ENCODE measurements at places on chromosomes 1 and 21. TPM values are rescaled to one million over a fixed set of nuclear protein-coding genes. Genes with fewer than 3 reads are reported as not detected.

- H3K27me3 ChIP-seq, result no peaks in the 10 kb centered on the region
- H3K4me3 ChIP-seq, result no peak overlapping the region
- H3K36me3 ChIP-seq, result no peaks in the 10 kb centered on the region
- H3K4me1 ChIP-seq, result no peaks in the 10 kb centered on the region
- no peak overlapping the region for H3K27ac ChIP-seq
- DNase-seq, result no peak
These were observed 22.3 kb upstream of the RGS2 start for GRCh38 chr1:192786576-192786975.

GRCh38 chr1:151368393-151369301 lies 3.9 kb downstream of the SELENBP1 start:
- DNase-seq, result no peak
- no peaks in the 10 kb centered on the region for H3K27me3 ChIP-seq
- peaks cover 58% of the 10 kb centered on the region for H3K4me1 ChIP-seq
- peak overlapping the region; percentile 43 for H3K27ac ChIP-seq
- no peak overlapping the region for H3K4me3 ChIP-seq

The KPRP gene
- not detected for total RNA-seq

DNA sequence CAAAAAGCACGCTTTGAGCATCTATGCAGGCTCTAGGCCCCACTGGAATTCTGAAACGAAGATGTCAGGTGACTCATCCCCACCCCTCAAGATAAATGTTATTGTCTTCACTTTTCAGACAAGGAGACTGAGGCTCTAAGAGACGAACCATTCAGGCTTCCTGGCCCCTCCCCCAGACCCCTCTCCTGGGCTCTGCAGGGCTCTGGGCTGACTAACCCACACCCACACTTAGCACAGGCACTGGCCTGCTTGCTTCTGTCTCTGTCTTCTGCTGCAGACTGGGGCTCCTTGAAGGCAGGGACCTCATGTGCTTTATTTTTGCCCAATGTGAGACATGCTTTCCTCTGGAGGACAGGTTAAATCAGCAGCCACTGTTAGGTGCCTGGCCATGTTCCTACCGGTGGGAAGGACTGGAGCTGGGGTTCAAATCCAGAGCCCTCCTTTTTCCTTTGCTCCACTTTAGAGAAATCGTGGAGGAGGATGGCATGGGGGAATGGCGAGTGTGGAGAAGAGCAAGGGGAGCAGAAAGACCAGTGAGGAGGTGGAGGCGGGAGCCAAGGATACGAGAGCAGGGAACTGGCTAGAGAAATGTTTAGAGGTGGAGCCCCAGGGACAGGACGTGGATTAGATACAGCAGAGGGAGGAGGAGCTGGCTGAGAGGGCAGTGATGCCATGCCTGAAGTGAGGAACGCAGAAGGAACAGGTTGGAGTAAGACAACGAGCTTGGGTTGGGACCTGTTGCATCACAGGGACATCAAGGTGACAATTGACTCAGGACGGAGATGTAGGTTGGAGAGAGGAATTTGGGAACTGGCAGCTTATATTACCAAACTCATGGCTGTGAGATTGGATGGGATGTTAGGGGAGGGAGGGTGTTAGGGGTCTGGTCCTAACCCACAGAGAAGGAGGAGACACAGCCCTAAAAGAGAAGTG lies 1.7 kb downstream of the TMEM125 start:
- H3K27me3 ChIP-seq, result no peaks in the 10 kb centered on the region
- H3K27ac ChIP-seq, result no peak overlapping the region
- DNase-seq, result no peak
- H3K36me3 ChIP-seq, result no peaks in the 10 kb centered on the region
- no peak overlapping the region for H3K4me3 ChIP-seq

The EXO1 gene
- 1.5 TPM for total RNA-seq

GRCh38 chr1:67162954-67163353 lies 3.3 kb upstream of the IL23R start:
- no peak overlapping the region for H3K27ac ChIP-seq
- no peaks in the 10 kb centered on the region for H3K4me1 ChIP-seq
- H3K4me3 ChIP-seq, result no peak overlapping the region
- H3K27me3 ChIP-seq, result no peaks in the 10 kb centered on the region

The GPR153 gene
- 6.7 TPM for total RNA-seq

DNA sequence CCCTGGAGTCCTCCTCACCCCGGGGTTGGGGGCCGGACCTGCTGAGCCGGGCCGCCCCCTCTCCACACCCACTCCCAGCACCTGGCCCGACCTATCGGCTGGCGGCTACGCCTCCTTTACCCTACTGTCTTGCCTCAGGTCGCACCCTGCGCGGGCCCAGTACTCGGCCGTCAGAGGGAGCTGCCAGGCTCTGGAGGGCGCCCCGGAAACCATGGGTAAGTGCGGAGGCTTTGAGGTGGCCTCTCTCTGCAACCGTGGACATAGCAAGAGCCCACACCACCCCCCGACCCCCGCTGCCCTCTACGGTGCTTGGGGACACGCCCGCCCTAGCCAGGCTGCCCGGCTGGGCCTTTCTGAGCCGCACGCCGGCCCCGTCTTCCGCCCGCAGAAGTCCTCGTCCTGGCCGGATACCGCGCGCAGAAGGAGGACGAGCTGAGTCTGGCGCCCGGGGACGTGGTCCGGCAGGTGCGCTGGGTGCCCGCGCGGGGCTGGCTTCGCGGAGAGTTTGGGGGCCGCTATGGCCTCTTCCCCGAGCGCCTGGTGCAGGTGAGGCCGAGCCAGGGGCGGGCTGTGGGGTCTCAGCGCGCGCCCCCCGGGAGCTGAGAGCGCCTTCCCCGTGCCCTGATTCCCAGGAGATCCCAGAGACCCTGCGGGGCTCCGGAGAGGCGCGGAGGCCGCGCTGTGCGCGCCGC lies at the start of gene SH3D21:
Gene SH3D21, plus strand, starts transcription at position 159 of the 692 bp plus-strand sequence. Its CDS starts 53 bp downstream, at position 212.
- peaks cover 17% of the 10 kb centered on the region for H3K4me1 ChIP-seq
- peak within 1 kb of the TSS; percentile 87 for H3K27ac ChIP-seq
- DNase-seq, result peak; percentile 50
- H3K4me3 ChIP-seq, result peak within 1 kb of the TSS; percentile 95
- peaks cover 30% of the 10 kb centered on the region for H3K36me3 ChIP-seq
- no peaks in the 10 kb centered on the region for H3K27me3 ChIP-seq

The PRELP gene
- 61.9 TPM for total RNA-seq

GRCh38 chr1:218353656-218354055 lies 8.5 kb downstream of the TGFB2 start:
- H3K4me1 ChIP-seq, result no peaks in the 10 kb centered on the region
- H3K27me3 ChIP-seq, result no peaks in the 10 kb centered on the region
- no peak overlapping the region for H3K27ac ChIP-seq
- DNase-seq, result no peak
- no peak overlapping the region for H3K4me3 ChIP-seq
- no peaks in the 10 kb centered on the region for H3K36me3 ChIP-seq

DNA sequence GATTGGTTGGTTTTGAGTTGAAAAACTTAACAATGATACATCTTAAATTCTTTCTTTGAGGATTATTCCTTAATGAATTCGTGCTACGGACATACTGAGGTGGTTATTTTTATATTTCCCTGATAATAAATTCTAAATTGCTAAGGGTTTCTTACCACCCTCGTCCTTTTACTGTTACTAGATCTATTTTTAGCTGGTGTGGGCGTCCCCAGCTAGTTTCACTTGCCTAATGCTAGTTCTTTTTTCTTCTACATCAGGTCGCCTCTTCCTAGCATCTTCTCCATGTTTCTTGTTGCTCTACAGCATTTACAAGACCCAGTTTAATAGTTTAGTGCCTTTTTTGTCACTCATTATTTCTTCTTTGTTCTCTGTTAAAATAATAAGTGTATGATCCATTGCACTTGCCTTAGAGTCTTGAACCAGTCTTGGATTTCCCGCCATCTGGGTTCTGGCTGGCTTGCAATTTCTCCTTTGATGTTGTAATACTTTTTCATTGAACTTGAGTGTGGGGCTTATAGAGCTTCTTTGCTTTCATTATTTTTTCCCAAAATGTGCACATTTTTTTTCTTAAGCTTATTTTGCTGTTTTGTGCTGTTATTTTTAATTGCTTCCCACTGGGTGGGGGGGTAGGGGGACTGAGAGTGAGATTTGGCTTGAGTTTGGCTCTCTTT lies 677 bp upstream of the HSD11B1 start:
- no peak overlapping the region for H3K27ac ChIP-seq
- H3K4me1 ChIP-seq, result no peaks in the 10 kb centered on the region
- no peak for DNase-seq

The CD48 gene
- 0.50 TPM for total RNA-seq
